ENCODE measurements at places on chromosomes 1 and 21. TPM values are rescaled to one million over a fixed set of nuclear protein-coding genes. Genes with fewer than 3 reads are reported as not detected.

The SLFNL1 gene
- total RNA-seq: 0.78 TPM

The PLEKHO1 gene
- 7.0 TPM for total RNA-seq

The LYPD8 gene
- not detected for total RNA-seq

The PEF1 gene
- total RNA-seq: 24.1 TPM

The PALMD gene
- total RNA-seq: 13.5 TPM

GRCh38 chr21:34128124-34128523 is 54.7 kb downstream of the MRPS6 start:
- no peak for DNase-seq
- no peaks in the 10 kb centered on the region for H3K27me3 ChIP-seq
- H3K4me3 ChIP-seq: no peak overlapping the region
- peaks cover 31% of the 10 kb centered on the region for H3K4me1 ChIP-seq
- no peak overlapping the region for H3K27ac ChIP-seq

- H3K27ac ChIP-seq: peak overlapping the region; percentile 63
- H3K4me1 ChIP-seq: peaks cover 14% of the 10 kb centered on the region
- no peak overlapping the region for H3K4me3 ChIP-seq
- no peaks in the 10 kb centered on the region for H3K27me3 ChIP-seq
Measured at GRCh38 chr1:24284156-24284471, 35.0 kb upstream of the GRHL3 start.

DNA sequence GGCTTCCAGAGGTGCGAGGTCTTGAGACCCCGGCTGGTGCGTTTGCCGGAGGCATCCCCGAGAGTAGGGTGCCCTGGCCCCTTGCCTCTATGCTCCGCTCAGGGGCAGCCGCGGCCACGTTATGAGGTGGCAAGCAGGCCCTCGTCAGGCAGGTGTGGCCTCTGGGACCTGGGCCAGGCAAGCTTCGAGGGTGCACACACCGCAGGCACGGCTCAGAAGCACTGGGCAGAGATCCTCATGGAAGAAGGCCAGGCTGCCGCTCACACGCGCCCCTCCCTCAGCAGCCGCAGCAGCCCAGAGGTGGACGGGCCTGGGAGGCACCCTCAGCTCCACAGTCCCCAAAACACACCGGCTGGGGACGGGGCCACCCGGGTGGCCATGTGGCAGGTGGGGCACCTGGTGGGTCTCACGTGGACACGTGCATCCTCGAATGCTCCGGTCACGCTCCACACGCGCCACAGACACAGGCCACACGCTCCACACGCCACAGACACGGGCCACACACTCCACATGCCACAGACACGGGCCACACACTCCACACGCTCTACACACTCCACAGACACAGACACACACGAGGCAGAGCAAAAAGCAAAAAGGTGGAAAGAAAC is 6.5 kb downstream of the SDF4 start:
- H3K36me3 ChIP-seq: peaks cover 20% of the 10 kb centered on the region
- no peak overlapping the region for H3K27ac ChIP-seq
- H3K4me1 ChIP-seq: peaks cover 12% of the 10 kb centered on the region
- DNase-seq: no peak
- no peak overlapping the region for H3K4me3 ChIP-seq

DNA sequence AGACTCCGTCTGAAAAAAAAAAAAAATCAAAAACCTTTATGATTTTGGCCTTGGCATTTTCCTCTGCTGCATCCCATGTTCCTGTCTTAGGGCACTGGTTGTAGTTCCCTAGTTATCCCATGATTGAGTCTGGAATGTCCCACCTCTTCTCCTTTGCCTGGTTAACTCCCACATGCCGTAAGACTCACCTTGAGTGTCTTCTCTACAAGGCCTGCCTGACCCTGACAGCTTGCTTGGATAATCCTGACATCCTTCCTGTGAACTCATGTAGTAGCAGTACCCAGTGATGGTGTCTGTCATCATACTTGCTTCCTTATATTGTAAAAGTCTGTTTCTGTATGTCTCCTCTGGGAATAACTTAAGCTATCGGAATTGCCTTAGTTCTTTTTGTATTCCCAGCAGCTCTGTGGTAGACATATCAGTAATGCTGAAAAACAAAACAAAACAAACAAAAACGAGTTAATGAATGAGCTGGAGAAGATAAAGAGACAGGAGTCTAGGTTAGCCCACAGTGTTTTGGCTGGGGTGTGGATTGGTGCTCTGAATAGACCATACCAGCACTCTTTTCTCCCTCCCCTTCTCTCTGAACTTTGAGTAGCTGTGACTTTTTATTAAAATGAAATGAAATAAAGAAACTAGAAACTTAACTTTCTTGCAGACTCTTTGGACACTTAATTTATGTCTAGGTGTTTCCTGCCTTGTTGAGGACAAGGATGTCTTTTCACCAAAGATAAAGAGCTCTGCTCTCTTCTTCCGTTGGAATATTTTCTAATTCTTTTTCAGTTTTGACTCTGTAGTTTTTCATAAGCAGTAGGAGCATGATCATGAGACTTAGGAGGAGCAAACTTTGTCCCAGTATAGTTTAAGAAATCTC is 15.1 kb downstream of the NEK7 start:
- DNase-seq: no peak
- peaks cover 79% of the 10 kb centered on the region for H3K4me1 ChIP-seq
- H3K36me3 ChIP-seq: no peaks in the 10 kb centered on the region
- no peak overlapping the region for H3K27ac ChIP-seq

DNA sequence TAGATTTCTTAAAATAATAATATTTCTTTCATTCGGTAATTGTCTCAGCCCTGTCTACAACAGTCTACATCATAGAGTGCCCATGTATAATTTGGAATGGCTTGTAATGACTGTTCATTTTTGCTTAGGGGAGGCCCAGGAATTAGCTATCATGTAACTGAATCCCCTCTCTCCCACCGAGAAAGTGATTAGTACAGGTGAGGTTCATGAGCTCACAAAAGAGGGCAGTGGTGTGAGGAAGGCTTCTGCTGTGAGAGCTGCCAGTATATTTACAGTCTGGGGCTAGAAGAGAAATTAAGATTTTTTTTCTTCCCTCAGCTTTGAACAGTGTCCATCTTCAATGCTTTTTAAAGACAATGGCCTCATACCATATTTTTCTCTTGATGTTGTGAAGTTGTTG is 340.7 kb downstream of the ADGRL2 start:
- no peaks in the 10 kb centered on the region for H3K4me1 ChIP-seq
- H3K4me3 ChIP-seq: no peak overlapping the region
- no peak overlapping the region for H3K27ac ChIP-seq

DNA sequence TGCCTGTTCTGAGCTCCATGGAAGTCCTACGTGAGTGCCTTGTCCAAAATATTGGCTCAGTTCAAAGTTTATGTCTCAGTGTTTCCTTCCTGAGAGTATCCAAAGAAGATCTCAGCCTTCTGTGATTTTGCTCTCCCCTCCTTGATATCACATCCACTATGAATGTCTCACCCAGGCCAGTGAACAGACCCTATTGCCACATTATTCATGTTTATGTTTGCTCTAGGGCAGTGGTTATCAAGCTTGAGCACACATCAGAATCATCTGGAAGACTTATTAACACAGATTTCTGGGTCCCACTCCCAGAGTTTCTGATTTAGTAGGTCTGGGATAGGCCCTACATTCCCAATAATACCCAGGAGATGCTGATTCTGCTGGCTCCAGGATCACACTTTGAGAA is 145.0 kb upstream of the FGGY start:
- H3K36me3 ChIP-seq: no peaks in the 10 kb centered on the region
- no peaks in the 10 kb centered on the region for H3K27me3 ChIP-seq
- H3K4me3 ChIP-seq: no peak overlapping the region
- H3K27ac ChIP-seq: no peak overlapping the region
- H3K4me1 ChIP-seq: peaks cover 18% of the 10 kb centered on the region

GRCh38 chr1:89908672-89909436 is 86.1 kb upstream of the ZNF326 start:
- no peak overlapping the region for H3K4me3 ChIP-seq
- H3K27me3 ChIP-seq: no peaks in the 10 kb centered on the region
- H3K36me3 ChIP-seq: no peaks in the 10 kb centered on the region
- H3K4me1 ChIP-seq: peaks cover 14% of the 10 kb centered on the region
- no peak for DNase-seq

GRCh38 chr1:208497866-208498541 is 253.8 kb upstream of the PLXNA2 start:
- no peaks in the 10 kb centered on the region for H3K27me3 ChIP-seq
- no peak overlapping the region for H3K27ac ChIP-seq
- no peak overlapping the region for H3K4me3 ChIP-seq
- H3K36me3 ChIP-seq: no peaks in the 10 kb centered on the region
- no peaks in the 10 kb centered on the region for H3K4me1 ChIP-seq
- no peak for DNase-seq

DNA sequence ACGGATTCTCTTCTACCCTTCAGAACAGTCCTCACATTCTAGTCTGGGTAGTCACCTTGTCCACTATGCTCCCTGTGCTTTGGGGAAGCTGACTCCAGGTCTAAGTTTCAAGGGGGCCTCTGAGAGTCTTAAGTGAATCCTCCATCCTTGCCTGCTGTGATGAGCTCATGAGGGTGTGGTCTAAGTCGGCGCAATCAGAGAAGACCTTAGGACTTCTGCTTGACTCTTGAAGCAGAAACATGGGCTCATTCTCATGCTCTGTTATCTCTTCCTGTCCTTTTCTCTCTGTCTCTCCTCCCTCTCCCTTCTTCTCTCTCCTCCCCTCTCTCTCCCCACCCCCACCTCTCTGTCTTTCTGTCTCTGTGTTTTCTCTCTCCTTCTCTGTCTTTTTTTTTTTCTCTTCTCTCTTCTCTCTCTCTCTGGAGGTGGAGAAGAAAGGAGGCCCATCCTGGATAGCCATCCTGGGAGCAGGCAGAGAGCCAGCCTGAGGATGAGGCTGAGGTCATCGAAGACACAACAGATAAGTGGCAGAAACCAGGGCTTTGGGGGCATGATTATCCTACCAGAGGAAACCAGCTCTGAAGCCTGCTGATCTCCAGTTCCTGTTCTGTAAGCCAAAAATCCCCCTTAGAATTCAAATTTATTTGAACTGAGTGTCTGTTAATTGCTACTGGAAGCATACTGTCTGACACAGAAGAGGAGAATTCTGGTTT is 245.6 kb downstream of the SIPA1L2 start:
- H3K27me3 ChIP-seq: no peaks in the 10 kb centered on the region
- no peaks in the 10 kb centered on the region for H3K36me3 ChIP-seq
- H3K4me3 ChIP-seq: no peak overlapping the region
